ENCODE measurements at places on chromosomes 7 and 10.

DNA sequence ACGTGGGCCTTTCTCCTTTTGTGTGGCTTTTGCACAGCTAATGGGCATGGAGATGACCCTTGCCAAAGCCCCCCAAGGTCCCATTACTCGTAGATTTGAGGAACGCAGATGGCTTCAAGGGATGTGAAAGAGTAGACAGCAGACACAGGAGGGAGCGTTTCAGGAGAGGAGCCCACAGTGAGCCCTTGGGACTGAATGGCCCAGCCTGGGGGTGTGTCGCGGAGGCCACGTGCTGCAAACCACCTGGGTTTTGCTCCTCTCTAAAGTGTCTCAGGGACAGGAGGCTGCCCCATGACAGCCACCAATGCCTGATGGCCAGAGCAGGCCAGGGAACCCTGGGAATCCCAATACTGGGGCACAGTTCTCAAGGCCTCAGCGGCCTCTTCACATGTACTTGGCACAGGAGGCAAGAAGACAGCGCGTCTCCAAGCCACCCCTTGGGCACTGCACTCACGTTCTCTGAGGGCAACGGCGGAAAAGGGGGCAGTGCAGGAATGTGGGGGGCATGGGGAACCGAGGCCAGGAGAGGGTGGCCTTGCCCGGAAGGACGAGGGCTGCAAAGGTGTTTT lies 185.2 kb downstream of the WDR37 start:
- no peak for DNase-seq

DNA sequence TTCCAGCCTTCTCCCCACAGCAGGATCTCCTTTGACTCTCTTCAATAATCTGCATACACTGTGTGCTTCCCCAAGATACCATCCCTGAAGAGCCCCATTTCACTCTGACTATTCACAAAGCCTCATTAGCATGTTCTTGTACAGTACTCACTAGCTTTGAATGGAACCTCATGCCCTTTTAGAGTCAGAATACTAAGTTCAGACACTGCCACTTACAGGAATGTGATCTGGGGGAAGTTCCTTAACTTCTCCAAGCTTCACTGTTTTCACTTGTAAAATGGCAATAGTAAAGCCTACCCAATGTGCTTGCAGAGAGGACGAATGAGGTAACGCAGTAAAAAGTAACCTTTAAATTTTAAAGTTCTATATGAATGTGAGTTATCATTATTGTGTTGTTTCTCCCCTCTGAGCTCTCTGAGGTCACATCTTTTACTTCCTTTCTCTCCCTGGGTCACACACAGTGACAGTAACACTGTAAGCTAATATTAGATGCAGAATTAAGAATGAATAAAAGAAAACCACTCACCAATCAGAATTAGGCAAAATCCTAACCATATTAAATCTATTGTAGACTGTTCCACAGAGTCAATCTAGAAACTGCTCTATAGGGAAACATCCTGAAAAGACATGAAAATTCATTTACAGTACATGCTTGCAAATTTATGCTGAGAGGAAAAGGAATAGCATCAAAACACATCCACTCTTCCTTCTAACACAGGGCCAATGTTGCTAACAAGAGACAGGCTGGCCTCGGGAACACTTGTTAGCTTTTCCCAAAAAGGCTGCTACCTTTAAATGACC lies 64.2 kb upstream of the IL6 start:
- DNase-seq = no peak

DNA sequence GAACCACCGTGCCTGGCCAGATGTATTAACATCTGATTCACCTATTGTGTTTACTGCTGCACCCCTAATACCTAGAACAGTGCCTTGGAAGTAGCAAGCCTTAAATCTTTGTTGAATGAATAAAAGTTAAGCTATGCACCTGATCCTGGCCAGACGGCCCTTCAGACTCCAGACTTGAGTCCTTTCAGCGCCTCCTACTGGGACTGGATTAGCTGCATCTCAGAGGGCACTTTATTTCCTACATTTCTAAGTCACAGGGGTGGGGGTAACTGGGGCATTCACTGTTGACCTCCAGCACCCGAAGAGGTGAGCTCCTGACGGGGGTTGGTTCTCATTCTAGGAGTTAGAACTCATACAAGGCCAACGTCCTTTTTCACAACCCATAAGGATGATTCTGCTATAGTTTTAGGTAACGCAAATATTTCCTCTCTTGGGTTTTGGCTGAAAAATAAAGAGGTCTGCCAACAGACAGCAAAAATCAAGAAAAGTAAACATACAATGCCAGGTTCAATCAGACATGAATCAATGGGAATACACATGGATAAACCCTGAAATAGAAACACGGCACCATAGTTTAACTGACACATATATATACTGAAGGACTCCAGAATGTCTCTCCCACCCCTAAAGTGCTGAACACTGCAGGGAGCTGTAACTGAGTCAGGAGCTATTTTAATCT lies 48.0 kb upstream of the DLG5 start:
- DNase-seq = no peak

DNA sequence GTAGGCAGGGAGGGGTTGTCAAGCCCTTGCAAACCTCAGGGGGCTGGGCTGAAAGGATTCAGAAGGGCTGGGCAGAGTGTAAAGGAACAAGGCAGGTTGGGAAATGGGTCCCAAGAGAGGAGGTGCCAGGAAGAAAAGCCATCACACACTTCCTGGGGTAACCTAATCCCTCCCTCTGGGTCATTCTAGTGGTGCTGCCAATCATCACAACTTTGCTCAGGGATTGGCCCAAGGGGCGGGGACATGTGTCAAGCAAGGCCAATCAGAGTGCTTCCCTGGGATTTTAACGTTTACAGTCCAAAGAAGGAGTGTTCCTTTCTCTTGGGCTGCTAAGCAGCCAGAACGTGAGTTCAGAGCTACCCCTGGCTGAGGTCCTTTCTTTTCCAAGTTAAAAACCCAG lies 57.1 kb upstream of the NPTX2 start:
- DNase-seq = no peak

DNA sequence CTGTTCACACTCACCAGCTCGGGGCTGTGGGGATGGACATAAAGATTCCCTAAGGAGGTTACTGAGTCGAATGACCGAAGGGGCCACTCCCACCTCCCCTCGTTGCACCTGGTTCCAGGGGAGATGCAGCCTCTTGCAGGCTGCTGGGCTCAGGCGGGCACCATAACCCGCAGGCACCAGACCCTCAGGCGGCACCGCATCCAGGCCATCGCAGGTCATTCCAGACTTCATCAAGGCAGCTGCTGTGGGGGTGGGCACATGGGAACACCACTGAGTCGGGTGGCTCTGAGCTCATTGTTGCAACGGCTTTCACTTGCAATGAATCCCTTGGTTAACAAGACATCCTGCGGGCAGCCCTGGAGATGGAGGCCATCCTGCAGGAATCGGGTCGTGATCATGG lies 221.7 kb downstream of the TCERG1L start:
- no peak for DNase-seq

All from T follicular helper cell (primary cell).